Activated CD4-positive, alpha-beta T cell treated with anti-CD3 and anti-CD28 coated beads, Interleukin-2, amount 10 ng/mL, durations not matched to agents 7 days and 5 days (primary cell): ENCODE measurements at places on chromosomes 12 and 14. TPM values are rescaled to one million over a fixed set of nuclear protein-coding genes. Genes with fewer than 3 reads are reported as not detected.

The TMEM119 gene
- 1.7 TPM for total RNA-seq

The LRP1-AS gene
- total RNA-seq = not detected

The OR11H12 gene
- total RNA-seq = not detected

- no peak overlapping the region for H3K27ac ChIP-seq
- no peak overlapping the region for H3K4me3 ChIP-seq
- no peaks in the 10 kb centered on the region for H3K36me3 ChIP-seq
- H3K4me1 ChIP-seq = no peaks in the 10 kb centered on the region
- no peak for DNase-seq
Observed at GRCh38 chr12:45458854-45459807, 243.2 kb downstream of the ANO6 start.

DNA sequence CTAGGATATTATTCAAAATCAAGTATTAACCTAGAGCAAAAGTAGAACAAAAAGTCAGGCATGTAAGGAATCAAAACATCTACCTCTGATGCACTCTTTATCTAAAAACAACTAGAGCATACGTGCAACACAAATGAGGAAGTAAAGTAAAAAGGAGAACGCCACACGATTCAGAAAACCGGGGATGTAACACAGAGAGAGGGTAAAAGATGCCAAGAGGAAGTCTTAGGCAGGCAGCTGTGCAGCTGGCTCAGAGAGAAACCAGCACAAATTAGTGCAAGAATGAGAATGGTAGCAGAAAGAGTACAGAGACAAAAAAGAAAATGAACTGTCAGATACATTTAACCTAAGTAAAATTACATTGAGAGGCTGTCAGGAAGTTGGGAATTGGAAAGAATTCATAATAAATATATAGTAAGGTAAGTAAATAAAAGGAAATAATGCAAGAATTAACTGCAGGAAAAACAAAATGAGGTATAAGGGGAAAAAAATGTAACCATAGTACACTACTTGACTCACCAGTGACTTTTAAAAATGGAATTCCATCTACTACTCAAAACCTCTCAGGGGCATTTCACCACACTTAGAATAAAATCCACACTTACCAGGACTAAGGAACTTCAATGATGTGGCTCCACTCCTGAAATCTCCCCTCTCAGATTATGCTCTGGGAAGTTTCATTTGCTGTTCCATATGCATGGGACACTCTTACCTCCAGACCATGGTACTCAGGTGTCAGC, 17.1 kb downstream of the BCAT1 start:
- H3K4me3 ChIP-seq = no peak overlapping the region
- peaks cover 5% of the 10 kb centered on the region for H3K4me1 ChIP-seq
- H3K36me3 ChIP-seq = no peaks in the 10 kb centered on the region
- H3K27me3 ChIP-seq = peaks cover 18% of the 10 kb centered on the region

GRCh38 chr12:92634730-92635129, 68.1 kb upstream of the PLEKHG7 start:
- H3K4me3 ChIP-seq = no peak overlapping the region
- H3K27me3 ChIP-seq = no peaks in the 10 kb centered on the region
- H3K27ac ChIP-seq = no peak overlapping the region
- H3K36me3 ChIP-seq = no peaks in the 10 kb centered on the region

DNA sequence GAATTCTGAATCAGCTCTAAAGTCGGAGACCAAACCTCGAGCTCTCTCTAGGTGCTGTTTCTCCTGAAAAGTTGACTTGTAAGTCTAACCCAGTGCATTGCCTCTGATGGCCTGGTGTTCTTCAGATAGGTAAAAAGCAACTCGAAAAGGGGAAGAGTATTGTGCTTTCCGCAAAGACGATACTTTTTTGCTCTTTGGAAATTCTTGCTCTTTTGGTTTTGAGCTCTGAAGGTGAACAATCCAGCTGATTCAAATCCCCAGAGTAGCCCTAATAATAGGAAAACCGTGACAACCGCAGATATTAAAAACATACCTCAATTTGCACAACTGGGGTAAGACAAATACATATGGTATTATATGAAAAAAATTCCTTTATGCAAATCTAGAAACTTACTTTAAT, 447.4 kb downstream of the RAD51B start:
- DNase-seq = no peak
- no peak overlapping the region for H3K4me3 ChIP-seq
- no peaks in the 10 kb centered on the region for H3K27me3 ChIP-seq
- no peaks in the 10 kb centered on the region for H3K36me3 ChIP-seq

- no peaks in the 10 kb centered on the region for H3K27me3 ChIP-seq
- peak overlapping the region; percentile 20 for H3K27ac ChIP-seq
- H3K4me1 ChIP-seq = peaks cover 34% of the 10 kb centered on the region
- peaks cover 3% of the 10 kb centered on the region for H3K36me3 ChIP-seq
Observed at GRCh38 chr12:116055895-116056607, 221.4 kb downstream of the MED13L start.

DNA sequence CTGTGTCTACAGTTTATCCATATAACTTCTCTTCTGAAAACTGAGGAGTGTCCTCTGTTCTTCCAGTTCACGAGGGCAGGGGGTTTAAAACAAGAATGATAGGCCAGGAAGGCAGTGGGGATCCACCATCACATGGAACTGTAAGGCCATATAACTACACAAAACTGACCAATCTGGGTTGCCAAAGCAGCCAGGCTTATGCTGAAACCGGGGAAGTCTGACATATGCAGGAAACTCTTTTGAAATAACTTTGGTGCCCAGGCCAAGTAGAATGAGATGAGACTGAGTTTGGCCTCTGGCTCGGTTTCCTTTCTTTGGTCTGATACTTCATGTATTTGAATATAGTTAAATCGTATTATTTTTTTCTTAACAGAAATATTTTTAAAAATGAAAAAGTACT, 18.0 kb upstream of the ATF1 start:
- no peak for DNase-seq
- no peaks in the 10 kb centered on the region for H3K4me1 ChIP-seq
- H3K27ac ChIP-seq = no peak overlapping the region
- peaks cover 46% of the 10 kb centered on the region for H3K36me3 ChIP-seq

DNA sequence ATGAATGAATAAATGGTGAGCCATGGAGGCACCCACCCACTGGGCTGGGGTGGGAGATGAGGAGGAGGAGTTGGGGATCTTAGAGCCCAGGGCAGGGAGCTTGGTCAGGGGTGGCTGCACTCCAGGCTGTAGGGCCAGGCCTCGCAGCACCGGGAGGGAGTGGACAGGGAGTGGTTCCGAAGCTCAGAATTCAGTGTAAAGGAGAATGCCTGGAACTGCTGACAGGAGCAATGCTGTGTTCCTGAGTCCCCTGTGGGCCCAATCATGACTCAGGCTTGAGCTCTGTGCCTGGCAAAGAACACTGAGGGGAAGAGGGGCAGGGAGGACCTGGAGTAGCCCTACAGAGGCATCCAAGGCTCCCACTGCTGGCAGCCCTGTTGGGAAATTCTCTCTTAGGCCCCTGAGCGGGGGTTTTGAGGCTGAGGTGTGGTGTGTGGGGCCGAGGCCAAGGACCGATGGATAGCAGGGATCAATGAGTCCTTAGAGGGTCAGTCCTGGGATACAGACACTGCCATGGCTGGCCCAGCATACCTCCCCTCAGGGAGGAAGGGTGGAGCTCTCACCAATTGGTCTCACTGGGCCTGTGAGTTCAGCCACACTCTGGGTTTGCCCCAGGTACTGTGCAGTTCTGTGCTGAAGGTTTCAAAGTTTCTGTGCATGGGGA, 9.5 kb upstream of the RABGGTA start:
- peaks cover 37% of the 10 kb centered on the region for H3K4me1 ChIP-seq
- no peak for DNase-seq
- H3K4me3 ChIP-seq = no peak overlapping the region
- H3K27me3 ChIP-seq = peaks cover 3% of the 10 kb centered on the region
- H3K27ac ChIP-seq = no peak overlapping the region
- peaks cover 3% of the 10 kb centered on the region for H3K36me3 ChIP-seq

DNA sequence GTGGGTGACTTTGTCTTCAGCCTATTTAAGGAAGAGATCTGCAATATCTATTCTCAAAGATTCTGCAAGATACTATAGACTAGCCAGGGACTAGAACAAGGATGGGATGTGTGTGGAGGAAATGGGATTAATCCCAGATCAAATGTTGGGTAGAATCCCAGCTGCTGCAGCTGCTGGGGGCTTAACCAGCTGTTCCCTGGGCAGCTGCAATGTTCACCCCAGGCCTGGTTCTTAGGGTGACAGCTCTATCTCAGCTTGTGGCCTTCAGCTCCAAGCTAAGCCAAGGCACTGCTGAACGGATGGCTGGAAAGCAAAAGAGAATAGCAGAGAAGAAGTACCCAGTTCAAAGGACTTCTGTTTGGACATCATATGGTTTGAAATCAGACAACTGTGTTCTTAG, 10.0 kb upstream of the RHEBL1 start:
- H3K27me3 ChIP-seq = peaks cover 9% of the 10 kb centered on the region
- H3K27ac ChIP-seq = no peak overlapping the region
- DNase-seq = no peak

DNA sequence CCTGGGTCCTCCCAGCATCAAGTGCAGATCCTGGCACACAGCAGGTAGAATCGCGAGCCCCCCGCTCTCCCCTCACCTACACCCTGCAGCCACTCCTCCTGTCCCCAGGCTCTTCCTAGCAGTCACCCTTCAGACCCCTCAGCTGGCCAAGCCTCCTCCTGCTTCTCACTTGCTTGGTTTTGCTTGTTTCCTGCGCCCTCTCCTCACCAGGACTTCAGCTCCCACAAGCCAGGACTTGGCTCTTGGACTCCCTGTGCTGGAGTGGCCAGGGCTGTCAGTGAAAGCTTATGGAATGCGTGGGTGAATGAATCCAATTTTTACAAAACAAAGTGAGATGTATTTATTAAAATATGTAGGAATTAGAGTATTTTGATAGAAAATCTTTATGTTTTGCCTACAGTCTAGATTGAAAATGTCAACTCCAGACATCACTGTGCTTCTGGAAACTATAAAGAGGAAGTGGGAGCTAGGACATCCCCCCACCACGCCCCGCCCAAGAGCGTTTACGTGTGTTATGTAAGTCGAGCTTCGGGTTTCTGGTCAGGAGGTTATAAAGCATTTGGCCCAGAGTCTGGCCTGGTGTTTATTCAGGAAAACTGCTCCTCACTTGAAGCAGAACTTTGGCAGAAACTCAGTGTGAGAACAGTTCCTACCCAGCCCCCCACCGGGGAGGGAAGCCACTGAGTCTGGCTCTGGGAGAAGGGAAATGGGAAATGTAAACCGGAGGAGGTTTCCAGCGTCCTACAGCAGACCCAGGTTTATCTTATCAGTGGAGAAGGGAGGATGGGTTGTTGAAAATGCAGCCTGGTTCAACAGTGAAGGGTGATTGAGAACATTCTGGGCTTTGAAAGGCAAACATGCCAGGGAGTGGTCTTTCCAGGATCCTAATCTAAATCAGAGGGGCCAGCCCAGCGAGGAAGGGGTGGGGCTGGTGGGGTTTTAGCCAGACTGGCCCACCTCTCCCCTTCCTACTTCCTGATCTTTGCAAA, 8.8 kb downstream of the ALDH2 start:
- no peaks in the 10 kb centered on the region for H3K36me3 ChIP-seq
- DNase-seq = no peak
- H3K4me3 ChIP-seq = no peak overlapping the region
- H3K4me1 ChIP-seq = peaks cover 6% of the 10 kb centered on the region
- H3K27ac ChIP-seq = no peak overlapping the region

DNA sequence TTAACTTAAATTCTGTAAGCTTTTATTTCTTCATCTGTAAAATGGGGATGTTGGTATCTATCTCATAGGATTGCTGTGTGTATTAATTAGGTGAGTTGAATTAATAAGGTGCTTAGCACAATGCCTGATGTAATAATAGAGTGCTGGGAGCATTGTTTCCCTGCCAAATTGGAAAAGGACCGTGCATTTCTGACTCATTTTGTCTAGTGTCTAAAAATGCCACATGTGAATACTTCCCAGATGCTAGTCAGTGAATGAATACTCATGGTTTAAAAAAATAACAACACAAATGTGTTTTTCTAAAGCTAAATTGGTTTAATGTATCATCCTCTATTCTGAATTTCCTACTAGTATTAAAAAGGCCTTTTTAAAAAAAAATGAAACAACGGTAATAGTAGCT, 45.4 kb upstream of the NEDD1 start:
- no peak overlapping the region for H3K27ac ChIP-seq
- peaks cover 20% of the 10 kb centered on the region for H3K27me3 ChIP-seq
- H3K4me3 ChIP-seq = no peak overlapping the region
- H3K4me1 ChIP-seq = no peaks in the 10 kb centered on the region
- no peak for DNase-seq
- H3K36me3 ChIP-seq = no peaks in the 10 kb centered on the region
